ENCODE measurements at places on chromosomes 5 and 9.

DNA sequence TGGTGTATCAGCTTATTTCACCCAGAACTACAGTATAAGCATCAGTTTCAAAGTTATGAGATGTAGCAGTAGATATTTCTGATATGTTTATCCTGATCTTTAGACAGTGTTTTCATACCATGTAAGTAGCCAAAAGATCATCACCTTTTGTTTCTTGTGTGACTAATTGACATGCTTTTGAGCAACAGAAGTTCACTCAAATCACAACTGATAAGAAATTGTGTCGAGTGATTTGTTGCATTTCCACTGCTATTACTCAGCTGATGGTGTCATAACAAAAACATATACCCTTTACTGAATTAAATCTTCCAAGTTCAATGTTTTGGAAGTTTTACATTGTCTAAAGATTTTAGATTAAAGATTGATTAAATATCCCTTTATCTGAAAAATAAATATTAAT, 324.5 kb downstream of the TUSC1 start:
- no peak for DNase-seq

GRCh38 chr5:10595672-10596309, 31.9 kb downstream of the ANKRD33B start:
- DNase-seq = no peak

DNA sequence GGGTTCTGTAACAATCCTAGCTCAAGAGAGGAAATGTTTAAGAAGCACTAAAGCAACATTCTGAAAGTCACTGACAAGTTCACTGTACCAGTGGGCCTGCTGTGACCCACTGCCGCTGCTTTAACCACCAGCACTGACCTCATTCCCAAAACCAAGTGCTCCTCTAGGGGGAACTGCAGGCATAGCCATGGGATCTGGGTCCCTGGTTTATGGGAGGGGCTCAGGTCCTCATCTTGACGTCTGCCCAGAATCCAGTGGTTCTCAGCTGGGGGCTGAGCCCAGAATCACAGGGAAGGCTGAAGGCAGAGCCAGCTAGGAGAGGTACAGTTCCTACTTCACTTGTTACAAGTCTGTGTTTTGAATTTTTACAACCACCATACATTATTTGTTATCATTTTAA, 36.1 kb upstream of the SLC2A8 start:
- no peak for DNase-seq

GRCh38 chr9:89543111-89543510, 45.2 kb upstream of the SEMA4D start:
- no peak for DNase-seq

DNA sequence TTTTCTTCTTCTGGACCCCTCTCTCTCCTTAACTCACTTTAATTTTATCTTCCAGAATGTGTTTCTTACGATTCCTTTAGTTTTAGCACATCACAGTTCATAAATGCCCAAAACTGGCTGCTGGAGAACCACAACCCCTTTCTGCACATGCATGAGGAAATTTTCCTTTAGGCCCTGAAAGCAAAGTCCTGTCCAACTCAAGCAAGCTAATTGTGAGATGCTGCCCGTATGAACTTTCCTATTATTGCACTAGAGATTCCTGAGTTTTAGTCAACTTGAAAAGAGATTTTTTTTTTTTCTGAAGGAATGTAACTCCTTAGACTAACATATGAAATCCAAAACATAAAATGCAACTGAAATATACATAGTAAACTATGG, 52.1 kb upstream of the DAB2 start:
- DNase-seq = no peak

- no peak for DNase-seq
Measured at GRCh38 chr5:170603109-170603508, 99.3 kb downstream of the KCNIP1 start.

DNA sequence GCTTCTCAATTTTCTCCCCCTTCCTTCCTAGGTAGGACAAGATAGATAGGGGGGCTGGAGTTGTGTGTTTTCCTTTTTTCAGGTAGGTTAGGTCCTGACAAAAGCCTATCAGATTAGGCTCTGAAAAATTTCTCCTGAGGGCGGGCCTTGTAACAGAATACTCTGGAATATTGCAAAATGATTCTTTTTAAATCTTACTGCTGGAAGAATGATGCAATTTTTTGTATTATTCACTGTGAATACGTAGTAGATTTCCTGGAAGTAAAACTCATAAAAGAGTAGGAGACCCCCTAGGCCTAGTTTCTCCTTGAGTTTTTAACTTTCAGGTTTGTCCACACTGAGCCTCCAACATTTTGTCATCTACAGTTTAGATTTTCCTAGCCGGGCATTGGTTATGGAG, 1701.8 kb downstream of the EFNA5 start:
- no peak for DNase-seq

- DNase-seq = no peak
Measured at GRCh38 chr9:110526426-110526825, 53.1 kb downstream of the SVEP1 start.

DNA sequence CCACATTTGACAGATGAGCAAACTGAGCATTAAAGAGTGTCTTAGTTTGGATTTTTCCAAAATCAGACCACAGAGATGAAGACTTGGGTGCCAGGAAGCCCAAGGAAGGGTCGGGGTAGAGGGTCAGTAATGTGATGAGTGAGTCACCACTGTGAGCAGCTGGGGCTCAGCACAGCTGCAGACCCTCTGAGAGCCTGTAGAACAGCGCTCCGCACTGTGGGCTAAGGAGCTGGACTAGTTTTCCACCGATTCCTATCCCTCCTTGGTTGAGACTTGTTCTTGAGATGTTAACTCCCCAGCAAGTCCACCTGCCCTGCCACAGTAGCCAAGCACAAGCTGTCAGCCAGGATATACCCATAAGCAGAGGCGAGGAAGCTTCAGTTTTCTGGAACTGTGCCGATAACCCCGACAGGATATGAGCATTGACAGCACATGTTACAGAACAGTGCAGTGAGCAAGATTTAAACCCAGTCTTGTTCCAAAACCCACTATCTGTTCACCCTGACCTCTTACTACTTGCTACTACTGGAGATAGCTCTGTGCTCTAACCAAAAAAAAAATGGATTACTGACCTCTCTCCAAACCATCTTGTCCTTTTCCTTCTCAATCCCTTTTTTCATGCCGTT, 31.8 kb downstream of the EGFLAM start:
- no peak for DNase-seq

DNA sequence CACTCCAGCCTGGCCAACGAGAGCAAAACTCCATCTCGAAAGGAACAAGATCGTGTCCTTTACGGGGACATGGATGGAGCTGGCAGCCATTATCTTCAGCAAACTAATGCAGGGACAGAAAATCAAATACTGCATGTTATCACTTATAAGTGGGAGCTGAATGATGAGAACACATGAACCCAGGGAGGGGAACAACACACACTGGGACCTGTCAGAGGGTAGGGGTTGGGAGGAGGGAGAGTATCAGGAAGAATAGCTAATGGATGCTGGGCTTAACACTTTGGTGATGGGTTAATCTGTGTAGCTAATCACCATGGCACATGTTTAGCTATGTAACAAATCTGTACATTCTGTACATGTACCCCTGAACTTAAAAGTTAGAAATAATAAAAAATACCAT, 40.9 kb downstream of the NMUR2 start:
- no peak for DNase-seq

- DNase-seq = no peak
Measured at GRCh38 chr9:117355542-117355941, 59.3 kb downstream of the ASTN2 start.

GRCh38 chr5:35252963-35253362, 22.7 kb upstream of the PRLR start:
- DNase-seq = no peak

- no peak for DNase-seq
Measured at GRCh38 chr9:11871852-11872251, 821.3 kb upstream of the TYRP1 start.

GRCh38 chr9:93259490-93260262, 75.7 kb downstream of the WNK2 start:
- no peak for DNase-seq

DNA sequence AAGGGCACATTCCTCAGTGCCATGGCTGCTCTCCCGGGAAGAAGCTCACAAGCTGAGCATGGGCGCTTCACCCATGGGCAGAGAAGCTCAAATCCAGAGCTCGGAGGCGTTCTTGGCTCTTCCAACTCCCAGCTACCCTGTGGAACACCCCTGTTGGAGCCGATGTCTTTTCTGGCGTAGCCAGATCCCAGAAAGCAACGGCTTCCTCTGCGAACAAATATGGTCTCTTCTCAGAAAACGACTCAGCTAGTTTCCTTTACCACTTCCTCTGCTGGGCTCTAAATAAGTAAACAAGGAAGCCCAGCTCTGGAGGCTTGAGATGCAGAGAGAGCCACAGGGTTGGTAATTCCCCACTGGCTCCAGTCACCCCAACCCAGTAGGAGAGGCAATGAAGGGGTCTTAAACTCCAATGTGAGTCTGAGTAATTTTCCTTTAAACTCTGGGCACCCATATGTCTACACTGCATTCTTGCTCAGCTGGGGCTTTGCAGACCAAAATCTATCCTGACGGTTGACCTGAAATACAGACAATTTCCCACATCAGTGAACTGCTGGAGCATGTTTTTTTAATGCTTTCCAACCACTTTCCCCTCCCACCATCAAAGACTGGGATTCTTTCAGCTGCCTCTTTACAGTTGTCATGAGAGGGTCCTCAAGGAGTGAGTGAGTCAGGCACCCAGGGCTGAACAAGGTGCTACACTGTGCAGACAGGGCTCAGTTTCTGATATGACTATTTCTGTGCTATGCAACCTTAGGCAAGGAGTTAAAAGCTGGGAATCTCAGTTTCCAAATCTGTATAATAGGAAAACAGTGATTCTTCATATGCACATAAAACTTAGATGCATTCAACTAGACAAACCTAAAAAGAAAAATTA, at the start of gene LCP2:
Gene LCP2 (minus strand): TSS at position 189 of the 874 bp plus-strand sequence. CDS start 166 bp downstream, at position 23.
- DNase-seq = no peak

DNA sequence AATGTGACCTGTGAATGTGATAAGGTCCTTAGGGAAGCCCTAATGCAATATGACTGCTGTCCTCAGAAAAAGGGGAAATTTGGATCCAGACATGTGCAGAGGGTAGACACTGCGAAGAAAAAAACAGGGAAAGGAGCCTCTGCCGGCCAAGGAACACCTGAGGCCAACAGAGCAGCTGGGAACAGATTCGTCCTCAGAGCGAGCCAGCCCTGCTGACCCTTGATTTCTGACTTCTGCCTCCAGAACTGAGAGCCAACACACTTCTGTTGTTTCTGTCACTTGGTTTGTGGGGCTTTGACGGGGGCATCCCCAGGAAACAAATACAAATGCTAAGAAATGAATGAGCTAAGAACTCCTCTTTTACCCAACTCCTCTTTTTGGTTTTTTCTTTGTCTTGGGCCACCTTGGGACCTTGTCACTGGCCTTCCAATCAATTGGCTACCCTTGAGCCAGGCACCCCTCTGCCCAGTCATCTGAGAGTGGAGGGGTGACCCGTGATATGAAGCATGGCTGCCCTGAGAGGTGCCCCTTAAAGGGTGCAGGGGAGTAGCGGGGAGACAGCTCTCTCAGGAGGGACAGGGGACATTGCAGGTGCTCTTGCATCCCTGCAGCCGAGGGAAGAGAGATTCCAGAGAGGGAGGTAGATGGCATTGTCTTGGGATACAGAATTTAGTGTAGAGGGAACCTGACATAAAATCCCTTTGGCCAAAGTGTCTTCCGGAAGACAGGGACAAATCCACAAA, 16.9 kb downstream of the TMOD1 start:
- no peak for DNase-seq

DNA sequence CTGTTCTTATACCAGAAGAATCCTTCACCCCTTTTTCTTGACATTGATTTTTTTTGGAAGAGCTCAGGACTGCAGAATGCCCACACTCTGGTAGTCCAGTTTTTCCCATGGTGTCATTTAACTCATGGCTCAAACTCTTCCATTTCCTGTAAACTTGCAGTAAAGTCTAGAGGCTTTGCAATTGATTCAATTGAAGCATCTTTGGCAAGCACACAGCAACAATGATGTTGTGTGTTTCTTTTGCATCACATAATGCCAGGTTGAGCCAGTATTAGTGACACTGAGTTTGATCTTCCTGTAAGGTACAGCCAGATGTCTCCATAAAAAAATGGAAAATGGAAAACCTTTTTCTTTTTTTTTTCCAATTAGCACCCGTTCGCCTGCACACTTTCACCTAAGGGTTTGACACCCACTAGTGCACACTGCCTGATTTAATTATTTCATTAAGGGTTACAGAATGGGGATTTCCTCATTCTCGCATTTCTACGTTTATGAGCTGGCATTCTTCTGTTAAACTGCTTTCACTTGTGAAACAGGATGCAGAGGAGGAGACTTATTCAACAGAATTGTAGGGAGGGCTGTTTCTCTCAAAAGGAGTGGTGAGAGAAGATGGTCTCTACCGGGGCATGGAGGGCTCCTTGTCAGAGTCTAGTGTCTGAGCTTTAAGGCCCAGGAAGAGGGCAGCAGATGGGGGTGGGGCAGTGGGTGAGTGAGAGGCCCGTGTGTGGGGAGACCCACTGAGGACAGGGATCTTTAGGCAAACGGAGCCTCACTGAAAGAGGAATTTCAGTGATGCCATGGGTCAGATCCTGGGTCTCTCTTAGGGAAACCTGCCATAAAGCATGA, 2.2 kb upstream of the S1PR3 start:
- DNase-seq = no peak

- DNase-seq = no peak
Measured at GRCh38 chr9:132043708-132044107, 36.0 kb downstream of the MED27 start.

DNA sequence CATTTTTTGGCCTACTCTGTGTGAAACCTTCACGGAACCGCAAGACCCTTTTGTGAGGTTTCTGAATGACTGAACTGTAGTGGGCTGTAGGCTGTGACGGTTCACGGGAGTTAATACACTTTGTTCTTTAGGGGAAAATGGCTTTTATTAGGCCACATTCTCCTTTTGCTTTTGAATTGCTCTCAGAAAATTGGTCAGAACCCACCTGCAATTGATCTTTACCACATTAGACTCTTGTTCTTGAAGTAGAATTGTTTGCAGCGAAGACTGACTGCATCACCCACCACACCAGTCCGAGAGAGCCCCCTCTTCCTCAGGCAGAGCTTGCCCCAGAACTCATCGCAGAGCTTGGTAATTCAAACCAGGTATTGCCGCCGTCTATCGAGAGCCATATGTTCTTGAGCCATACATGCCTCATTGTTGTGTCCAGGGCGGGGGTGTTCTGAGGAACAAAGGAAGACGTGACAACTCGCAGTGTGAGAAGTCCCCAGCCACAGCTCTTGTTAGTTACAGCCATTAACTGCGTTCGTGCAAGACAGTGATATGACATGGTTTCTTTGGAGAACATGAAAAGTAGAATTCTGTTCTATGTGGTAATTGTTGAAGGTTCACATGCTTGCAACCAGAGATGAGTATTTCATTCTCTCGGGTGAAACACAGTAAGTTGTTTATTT, 166.4 kb upstream of the OTULINL start:
- no peak for DNase-seq

GRCh38 chr5:4013106-4013898, 417.7 kb downstream of the IRX1 start:
- DNase-seq = no peak

- DNase-seq = peak; percentile 34
Measured at GRCh38 chr9:129751841-129752801, 721 bp downstream of the PTGES start.

- DNase-seq = peak; percentile 10
Measured at GRCh38 chr5:142931896-142932686, 161.9 kb downstream of the ARHGAP26 start.

Data from NCI-H510A (cell line).